ENCODE measurements at places on chromosomes 12 and 14. TPM values are rescaled to one million over a fixed set of nuclear protein-coding genes. Genes with fewer than 3 reads are reported as not detected.

DNA sequence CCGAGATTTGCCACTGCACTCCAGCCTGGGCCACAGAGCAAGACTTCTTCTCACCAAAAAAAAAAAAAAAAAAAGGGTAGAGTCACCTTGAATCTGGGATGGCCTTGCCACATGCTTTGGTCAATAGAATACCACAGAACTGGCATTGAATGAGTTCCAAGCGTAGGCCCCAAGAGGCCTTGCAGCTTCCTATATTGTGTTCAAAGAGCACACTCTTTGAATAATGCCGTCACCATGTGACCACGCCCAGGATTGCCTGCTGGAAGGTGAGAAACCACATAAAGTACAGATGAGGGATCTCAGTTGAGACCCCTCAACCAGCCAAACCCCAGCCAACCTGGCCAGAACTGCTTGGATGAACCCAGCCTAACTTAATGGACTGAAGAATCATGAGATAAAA lies 239.2 kb upstream of the AMIGO2 start:
- DNase-seq: peak; percentile 28

- DNase-seq: no peak
Measured at GRCh38 chr14:71645656-71646055, 286.6 kb upstream of the RGS6 start.

- DNase-seq: no peak
Measured at GRCh38 chr12:132363661-132364347, 34.4 kb upstream of the GALNT9 start.

DNA sequence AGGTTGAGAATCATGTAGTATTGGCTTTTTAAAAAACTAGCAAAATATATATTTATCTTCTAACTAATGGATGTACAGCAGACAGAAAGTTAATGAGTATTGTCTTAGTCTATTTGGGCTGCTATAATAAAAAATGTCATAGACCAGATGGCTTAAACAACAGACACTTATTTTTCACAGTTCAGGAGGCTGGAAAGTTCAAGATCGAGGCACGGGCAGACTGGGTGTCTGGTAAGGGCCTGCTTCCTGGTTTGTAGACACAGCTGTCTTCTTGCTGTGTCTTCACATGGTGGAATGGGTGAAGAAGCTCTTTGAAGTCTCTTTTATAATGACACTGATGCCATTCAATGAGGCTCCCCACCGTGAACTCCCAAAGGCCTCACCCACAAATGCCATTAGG lies 70.1 kb upstream of the KRR1 start:
- no peak for DNase-seq

WDR89 gene
- polyA plus RNA-seq: 8.7 TPM

TAS2R13 gene
- polyA plus RNA-seq: not detected

MYL6 gene
- polyA plus RNA-seq: 2,998 TPM

SYNDIG1L gene
- not detected for polyA plus RNA-seq
